Fibroblast of skin of right biceps (primary cell): ENCODE measurements at places on chromosomes 12 and 14.

DNA sequence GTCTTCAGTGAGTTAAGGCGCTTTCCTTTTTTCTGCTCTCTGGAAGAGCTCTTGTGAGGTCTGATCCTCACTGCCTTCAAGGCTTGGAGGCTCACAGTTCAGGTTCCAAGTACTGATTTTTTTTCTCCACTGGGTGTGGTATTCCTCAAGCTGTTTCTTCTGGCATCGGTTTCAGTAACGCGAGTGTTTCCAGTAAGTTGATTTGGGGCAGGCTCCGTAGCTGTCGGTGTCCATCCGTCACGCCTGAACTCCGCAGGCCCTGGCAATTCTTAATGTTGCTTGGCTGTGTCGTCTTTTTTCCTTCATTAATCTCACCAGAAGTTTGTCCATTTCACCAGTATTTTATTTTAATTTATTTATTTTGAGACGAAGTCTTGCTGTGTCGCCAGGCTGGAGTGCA lies 30.6 kb downstream of the LRCOL1 start:
- no peak for DNase-seq

GRCh38 chr12:26132866-26133265 lies 8.0 kb upstream of the BHLHE41 start:
- no peak for DNase-seq

GRCh38 chr12:33587354-33587753 lies 147.7 kb upstream of the SYT10 start:
- DNase-seq: peak; percentile 62

GRCh38 chr14:55127460-55127951 lies 1.5 kb upstream of the LGALS3 start:
- no peak for DNase-seq

DNA sequence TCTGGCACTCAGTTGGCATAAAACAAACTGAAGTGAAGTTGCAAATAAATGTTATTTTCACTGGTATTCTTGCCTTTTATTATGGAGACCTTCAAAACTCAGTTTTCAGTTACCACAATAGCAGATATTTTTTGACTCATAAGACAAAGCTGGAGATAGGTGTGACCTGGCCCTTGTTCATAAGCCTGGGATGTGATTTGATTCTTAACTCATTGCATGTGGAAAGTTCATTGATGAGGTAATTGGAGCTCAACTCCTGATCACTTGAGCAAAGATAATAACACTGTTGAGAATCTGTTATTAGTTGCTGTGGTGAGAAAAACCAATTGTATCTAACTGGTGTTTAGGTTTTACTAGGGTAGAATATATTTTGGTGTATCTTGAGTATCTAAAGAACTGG lies 105.1 kb downstream of the AEBP2 start:
- DNase-seq: no peak

DNA sequence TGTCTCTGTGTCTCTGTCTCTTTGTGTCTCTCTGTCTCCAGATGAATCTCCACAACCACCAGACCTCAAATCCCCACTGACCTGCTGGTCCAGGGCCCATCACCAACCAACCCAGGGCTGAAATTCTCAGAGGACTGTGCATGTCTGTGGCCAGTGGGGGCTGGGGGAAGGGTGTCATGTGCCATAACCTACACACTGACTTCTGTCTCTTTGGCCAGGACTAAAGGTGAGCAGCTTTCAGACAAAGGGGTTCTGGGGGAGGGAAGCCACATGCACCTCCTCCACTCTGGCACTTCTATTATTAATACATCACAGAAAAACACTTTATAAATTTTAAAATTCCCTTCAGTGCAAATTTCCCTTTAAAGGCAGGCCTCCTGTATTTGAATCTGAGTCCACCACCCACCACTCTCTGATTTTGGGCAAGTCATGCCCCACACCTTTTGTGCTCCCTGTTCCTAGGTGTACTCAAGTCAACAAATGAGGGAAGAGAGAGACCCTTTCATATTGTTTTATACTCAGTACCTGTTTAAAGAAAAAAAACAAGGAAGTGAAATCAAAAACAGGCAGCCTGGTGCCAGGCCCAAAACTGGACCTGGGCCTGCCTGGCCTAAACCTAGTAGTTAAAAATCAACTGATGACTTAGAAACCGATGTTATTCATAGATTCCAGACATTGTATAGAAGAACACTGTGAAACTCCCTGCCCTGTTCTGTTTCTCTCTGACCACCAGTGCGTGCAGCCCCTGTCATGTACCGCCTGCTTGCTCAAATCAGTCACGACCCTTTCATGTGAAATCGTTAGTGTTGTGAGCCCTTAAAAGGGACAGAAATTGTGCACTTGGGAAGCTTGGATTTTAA lies 80.2 kb downstream of the TUNAR start:
- no peak for DNase-seq

- no peak for DNase-seq
Measured at GRCh38 chr14:100261621-100262020, 22.7 kb downstream of the YY1 start.
